ENCODE measurements at places on chromosomes 5 and 9.

GRCh38 chr5:359301-359897 is 37.9 kb downstream of the AHRR start:
- no peak for DNase-seq

GRCh38 chr9:89878687-89879086 is 273.9 kb downstream of the GADD45G start:
- DNase-seq, result no peak

GRCh38 chr9:109974143-109974917 is 194.3 kb downstream of the PALM2AKAP2 start:
- DNase-seq, result no peak

GRCh38 chr9:14909961-14910805 is at the start of gene FREM1:
Gene FREM1 (minus strand): TSS chr9:14910428. CDS start chr9:14868977, 41,451 bp downstream.
- DNase-seq, result peak; percentile 79

DNA sequence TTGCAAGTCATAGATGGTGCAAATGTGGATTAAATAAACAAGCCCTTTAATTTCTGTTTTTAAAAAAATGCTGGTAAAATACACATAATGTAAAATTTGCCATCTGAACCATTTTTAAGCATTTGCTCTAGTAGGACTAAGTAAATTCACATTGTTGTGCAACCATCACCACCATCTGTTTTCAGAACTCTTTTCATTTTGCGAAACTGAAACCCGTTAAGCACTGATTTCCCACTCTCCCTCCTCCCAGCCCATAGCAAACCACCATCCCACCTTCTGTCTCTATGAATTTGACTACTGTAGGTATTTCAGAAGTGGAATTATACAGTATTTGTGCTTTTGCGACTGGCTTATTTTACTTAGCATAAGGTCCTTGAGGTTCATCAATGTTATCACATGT is 103.3 kb upstream of the CNTLN start:
- DNase-seq, result no peak

DNA sequence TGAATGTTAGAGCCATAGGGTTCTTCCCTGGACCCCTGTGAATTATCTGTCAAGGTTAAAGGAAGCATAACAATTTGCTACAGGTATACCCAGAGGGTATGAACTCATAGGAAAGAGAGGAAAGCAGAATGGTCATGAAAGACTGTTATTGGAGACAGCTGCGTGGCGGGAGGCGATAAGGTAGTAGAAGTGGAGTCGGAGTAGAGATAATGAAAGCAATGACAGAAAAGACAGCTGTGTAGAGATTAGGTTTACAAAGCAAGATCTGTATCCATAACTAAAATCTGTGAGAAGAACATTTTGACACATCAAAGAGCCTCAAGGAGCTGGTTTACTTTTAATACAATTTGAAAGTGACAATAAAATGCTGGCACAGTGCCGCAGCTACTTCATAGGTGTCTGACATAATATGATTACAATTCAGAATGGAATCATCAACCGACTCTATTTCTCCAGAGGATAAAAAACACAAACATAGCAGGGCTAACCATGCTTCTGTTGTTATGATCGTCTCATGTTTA is 603.9 kb downstream of the CDH12 start:
- DNase-seq, result no peak

DNA sequence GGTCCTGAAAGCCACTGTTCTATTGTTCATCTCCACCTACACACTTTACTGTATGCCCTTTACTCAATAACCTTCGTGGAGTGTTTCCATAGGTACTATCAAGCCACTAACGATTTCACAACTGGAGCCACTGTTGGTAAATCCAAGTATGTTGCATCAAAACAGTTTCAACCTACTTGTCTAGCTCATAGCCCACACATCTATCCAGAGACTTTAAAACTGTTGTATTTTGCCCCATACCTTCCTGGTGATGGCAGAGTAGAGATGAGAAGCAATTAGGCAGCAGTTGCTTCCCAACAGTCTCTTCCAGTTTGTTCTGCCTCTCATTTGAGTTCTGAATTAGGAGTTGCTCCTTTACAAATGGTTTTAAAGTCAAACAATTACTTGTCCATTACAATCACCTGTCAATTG is 607 bp downstream of the FAXDC2 start:
- no peak for DNase-seq

- DNase-seq, result no peak
Measured at GRCh38 chr5:134626369-134627014, 6.1 kb downstream of the SAR1B start.

DNA sequence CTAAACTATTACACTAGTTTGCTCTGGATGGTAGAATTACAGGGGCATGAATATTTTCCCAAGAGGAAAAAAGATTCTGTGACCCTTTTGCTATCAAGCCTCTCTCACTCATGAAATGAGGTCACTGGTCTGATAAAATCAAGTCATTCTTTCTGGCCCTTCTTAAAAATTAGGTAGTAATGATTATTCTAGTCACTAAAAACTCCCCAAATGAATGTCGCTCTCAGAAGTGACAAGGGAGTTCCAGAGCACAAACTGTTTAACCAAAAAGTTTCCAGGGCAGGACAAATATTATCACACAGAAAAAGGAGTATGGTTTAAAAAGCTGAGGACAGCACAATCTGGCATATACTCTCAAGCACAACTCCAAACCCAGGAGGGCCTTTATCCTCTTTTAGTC is 12.5 kb downstream of the ERMP1 start:
- no peak for DNase-seq

GRCh38 chr9:9792144-9792857 is 820.5 kb downstream of the PTPRD start:
- no peak for DNase-seq

- DNase-seq, result peak; percentile 78
Measured at GRCh38 chr9:16871336-16872151, 1.1 kb upstream of the BNC2 start.

DNA sequence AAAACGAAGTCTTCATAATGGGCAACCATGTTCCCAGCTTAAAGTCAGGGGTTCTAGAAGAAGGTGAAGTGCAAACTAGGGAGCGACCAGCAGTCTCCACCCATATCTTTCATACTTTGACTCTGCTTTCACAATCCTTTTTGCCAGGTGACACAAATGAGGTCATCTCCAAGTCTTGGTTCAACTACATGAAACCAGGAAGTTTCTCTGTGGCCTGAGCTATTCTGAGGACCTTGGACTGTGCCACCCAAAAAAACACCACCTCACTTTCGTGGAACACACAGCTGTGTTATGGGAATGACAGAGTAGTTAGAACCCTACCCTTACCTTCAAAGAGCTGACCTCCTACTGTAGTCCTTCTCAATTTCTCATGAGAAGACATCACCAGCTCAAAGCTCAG is 309.2 kb downstream of the AGTPBP1 start:
- no peak for DNase-seq
